Ovary (tissue), 10 donors: ENCODE measurements at places on chromosomes 1 and 21. TPM values are rescaled to one million over a fixed set of nuclear protein-coding genes. Genes with fewer than 3 reads are reported as not detected.

DNA sequence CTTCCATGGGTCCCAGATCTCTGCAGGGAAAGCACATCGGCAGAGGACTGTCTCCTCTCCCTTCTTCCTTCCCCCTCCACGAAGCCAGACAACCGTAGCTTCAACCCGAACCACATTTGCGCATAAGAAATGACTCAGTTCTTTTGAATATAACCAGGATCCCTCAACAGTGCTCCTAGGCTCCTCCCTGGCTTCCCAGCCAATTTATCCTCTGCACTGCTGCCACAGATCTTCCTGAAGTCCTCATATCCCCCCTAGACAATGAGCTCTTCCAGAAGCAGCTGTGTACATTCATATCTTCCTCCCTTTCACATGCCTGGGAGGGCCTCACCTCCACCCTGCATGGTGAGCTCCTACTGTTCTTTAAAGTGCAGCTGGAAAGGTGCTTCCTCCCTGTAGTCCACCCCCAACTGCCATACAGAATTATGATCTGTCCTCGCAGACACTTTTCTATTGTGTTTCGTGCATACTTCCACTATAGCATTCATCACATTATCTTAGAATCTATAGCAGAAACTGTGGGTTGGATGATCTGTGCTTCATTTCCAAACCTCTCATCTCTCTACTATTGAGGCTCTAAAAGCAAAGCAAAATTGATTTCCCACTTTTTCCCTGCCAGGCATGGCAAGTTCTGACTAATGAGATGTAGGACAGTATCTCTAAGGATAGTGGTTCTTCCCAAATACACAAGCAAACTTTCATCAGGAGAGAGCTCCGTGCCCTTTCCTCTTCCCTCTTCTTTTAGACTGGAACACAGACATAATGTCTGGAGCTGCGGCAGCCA, 179.3 kb upstream of the HMGB4 start:
- DNase-seq, result no peak

DNA sequence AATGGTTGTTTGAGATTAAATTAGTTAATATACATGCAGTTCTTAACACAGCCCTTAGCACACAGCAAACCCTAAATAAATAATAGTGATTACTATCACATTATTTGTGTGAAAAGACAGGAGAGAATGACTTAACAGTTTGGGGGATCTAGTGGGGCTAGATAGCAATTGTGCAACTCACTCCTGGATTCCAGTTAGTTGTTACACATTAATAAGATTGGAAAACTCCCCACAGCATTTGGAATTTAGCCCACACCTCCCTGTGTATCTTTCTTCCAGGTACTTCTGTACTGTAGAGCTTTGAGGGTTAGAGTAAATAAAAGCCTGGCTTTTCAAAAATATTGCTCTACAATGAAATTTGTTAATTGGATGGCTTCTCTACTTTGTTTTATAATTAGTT, 93.2 kb downstream of the KCTD3 start:
- DNase-seq, result no peak

GRCh38 chr21:45102391-45102932, 28.1 kb downstream of the ADARB1 start:
- no peak for DNase-seq

- DNase-seq, result no peak
These were observed 159.1 kb upstream of the C8B start for GRCh38 chr1:57124768-57125446.

GRCh38 chr1:9239622-9240401, 5.2 kb downstream of the H6PD start:
- DNase-seq, result peak; percentile 81

GRCh38 chr1:160639652-160640051, 7.2 kb downstream of the SLAMF1 start:
- DNase-seq, result no peak

GRCh38 chr1:84853741-84854721, 39.0 kb downstream of the LPAR3 start:
- no peak for DNase-seq

DNA sequence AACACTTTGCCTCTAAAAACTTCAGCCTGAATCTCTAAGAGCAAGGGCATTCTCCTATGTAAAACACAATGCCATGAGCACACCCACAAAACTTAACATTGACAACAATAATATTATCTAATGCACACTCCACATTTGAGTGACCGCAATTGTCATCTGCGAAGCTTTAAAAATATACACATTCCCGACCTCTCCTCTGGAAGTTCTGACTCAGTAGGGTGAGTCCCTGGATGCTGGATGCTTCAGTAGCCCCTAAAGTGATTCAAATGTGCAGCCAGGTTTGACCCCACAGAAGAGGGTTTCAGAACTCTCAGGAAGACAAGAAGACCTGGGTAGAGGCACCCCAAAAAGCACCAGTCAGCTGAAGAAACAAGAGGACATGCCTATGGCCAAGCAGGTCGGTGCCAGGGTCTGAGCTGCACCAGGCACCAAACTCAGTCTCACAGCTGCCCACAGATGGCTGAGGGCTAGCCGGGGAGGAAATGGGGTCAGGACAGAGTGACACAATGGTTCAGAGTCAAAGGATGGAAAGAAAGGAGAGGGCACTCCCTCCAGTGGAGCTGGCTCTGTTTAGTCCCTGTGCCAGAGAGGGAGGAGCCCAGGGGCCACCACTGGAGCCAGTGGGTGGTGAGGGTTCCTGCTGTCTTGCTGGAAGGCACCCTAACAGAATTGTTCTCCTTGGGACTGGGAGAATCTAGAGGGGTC, 17.4 kb downstream of the PIK3C2B start:
- no peak for DNase-seq

GRCh38 chr1:160206421-160207117, 1.4 kb downstream of the PEA15 start:
- no peak for DNase-seq

- no peak for DNase-seq
These were observed 476.5 kb downstream of the BRINP3 start for GRCh38 chr1:190001187-190001586.

DNA sequence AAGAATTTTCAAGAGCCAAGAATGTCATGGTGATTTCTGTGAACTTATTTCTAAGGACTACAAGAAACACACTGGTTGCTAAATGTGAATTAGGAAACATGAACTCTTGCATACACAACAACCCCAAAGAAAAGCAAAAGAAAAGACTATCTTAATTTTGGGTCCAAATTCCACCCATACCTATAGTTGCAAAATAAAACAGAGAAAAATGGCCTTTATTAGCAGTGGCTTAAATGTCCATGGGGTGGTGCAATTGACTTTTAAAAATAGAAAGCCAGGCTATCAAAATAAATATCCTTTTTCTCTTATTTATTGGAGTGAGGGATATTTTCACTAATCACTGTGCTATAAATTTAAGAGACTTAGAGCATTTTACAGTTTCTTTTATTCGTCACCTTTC, 80.9 kb upstream of the DPYD start:
- no peak for DNase-seq

GRCh38 chr1:186679924-186680244, 339 bp downstream of the PTGS2 start:
- DNase-seq, result no peak

GRCh38 chr1:16093611-16094010, 20.2 kb upstream of the FAM131C start:
- no peak for DNase-seq

DNA sequence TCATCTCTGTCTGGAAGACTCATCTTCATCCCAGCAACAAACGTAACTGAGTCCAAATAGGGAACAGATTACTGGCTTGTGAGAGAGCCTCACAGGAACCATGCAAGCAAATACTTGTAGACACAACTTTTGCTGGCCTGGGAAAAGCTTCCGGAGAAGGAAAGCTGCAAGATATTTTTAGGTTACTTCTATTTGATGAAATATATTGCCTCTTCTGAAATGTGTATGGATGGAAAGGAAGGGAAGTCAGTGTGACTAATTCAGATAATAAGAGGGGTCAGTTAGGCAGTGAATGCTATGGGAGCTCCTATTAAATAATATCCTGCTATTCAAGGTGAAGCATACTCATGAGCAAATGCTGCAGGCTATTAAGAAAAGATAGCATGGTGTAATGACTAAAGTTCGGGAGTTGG, 20.4 kb upstream of the FGGY start:
- no peak for DNase-seq

DNA sequence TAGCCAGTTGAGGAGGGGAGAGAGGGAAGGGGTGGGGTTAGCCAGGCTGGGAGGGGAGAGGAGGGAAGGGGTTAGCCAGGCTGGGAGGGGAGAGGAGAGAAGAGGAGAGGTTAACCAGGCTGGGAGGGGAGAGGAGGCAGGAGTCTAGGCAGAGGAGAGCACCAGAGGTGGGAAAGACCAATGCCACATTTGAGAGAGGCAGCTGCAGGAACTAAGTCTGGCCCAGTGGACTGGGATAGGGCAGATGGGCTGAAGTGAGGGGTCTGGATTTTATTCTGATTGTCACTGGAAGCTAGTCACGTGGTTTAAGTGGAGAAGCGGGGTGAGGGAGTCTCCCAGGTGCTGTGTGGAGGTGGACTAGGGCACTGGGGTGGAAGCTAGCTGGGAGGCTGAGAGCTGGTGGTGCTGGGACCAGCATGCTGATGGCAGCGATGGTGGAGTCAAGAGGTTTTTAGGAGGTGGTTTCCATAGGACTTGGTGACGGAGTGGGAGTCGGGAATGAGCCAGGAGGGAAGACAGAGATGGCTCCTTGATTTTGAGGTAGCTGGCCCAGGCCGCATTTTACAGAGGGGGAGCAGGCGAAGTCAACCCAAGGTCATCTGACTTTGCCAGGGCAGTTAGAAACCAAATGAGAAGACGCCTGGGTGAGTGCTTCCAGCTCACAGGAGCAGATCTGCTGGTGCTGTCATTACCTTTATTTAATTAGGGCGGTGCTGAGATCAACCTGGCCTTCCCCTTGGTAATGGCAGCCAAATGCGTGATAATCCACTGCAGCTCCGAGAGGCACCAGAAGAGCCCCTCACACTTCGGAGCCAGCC, 42.8 kb downstream of the DISP3 start:
- no peak for DNase-seq

DNA sequence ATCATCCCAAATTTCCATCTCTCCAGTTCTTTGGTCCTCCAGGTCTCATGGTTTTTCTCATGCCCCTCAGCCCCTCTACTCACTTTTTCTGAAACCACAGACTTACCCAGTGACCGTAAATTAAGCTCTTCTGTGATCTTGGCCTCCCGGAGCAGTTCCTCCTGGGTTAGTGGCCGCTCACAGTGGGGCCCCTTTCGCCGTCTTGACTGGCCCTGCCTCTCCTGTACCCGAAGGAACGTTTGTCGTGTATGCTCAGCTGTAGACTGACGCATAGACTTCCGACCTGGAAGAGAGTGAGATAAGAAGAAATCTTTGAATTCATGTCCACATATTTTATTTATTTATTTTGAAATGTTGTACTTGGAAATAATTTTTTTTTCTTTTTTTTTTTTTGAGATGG, 5.8 kb downstream of the VPS72 start:
- no peak for DNase-seq

GRCh38 chr1:190029441-190029840, 448.2 kb downstream of the BRINP3 start:
- no peak for DNase-seq

DNA sequence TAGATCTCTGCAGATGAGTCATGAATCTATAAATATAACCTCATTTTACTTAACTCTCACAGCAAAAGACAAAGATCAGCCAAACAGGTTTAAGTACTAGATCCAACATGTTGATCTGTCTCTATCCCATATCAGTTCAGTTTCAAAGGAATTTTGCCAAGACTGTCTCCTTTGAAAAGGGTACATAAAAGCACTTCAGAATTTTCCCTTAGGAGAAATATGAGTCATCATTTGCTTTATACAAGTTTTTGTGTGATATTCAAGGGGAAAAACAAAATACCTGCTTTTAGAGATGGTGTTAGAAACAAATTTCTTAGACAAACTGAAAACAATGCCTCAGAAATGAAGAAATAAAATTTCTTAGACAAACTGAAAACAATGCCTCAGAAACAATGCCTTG, 73.5 kb upstream of the LRRC7 start:
- DNase-seq, result no peak

DNA sequence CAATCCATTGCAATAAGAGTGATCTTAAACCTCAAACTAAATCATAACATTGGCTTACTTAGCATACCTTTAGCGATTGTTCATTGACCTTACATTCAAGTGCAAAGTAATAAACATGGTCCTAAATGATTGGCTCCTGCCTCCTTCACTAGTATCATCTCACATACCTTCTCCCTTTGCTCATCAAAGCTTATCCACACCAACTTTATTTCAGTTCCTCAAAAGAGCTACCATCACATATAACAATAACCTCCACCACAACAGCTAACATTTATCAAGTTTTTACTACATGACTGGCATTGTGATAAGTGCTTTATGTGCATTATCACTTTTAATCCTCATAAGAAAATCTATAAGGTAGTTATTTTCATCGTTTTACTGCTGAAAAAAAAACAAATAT, 198.8 kb downstream of the COL24A1 start:
- no peak for DNase-seq

DNA sequence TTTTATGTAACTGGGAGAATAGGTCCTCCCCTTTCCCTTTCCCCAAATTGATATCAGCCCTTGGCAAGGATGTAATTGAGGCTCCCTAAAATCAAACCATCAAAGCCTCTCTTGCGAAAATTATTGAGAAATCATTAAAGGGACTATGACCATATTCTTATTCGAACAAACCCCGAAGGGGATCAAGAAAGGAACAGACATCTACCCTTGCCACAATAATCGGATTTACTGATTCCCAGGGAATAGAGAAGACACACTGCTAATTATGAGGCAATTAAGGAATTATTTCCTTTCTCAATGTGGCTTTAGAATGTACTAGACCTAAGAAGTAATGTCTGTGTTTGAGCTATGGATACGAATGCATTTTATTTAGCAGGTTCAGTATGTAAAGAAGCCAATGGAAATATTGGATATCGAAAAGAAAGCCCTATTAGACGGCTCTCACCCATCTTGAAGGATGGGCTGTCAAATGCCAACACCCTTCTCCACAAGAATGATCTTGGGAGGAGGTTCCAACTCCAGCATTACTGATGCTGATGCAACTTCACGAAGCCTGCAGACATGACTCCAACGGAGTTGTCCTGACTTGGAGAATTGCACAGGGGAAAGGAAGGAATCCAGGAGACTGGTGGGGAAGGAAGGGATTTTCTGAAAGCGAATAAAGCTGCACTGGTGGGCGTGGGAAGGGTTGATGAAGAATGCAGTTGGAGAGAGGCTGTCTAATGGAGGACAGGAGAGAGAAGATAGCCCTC, 11.6 kb upstream of the PTPRF start:
- DNase-seq, result no peak

LCE1F gene
- total RNA-seq, result not detected

AMY1C gene
- total RNA-seq, result not detected

ITGB2 gene
- total RNA-seq, result 46.2 TPM
